Activated T-helper 1 cell treated with Interleukin-2 at 50 U/mL for 16 hours (primary cell): ENCODE measurements at places on chromosomes 11 and 22.

- DNase-seq: no peak
These were observed 158.6 kb upstream of the CARD18 start for GRCh38 chr11:105298174-105298573.

GRCh38 chr22:37024339-37025157 lies 5.0 kb downstream of the MPST start:
- DNase-seq: no peak

DNA sequence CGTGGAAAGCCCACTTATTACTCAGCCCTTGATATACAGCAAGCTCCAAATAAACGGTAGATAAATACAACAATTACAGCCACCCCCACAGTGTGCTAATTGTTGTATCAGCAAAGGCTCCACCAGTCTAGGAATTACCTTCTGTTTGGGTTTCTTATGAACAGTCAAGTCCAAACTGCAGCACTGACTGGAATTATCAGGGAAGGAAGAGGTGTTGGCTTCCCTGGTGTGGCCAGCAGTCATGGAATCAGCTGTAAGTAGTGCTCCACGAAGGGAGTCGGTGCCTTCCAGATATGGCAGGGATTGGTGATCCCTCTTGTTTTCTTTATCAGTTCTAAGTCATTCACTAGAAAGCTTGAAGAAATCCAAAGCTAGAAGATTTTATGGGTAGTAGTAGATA lies 209.1 kb downstream of the SNX19 start:
- DNase-seq: no peak

DNA sequence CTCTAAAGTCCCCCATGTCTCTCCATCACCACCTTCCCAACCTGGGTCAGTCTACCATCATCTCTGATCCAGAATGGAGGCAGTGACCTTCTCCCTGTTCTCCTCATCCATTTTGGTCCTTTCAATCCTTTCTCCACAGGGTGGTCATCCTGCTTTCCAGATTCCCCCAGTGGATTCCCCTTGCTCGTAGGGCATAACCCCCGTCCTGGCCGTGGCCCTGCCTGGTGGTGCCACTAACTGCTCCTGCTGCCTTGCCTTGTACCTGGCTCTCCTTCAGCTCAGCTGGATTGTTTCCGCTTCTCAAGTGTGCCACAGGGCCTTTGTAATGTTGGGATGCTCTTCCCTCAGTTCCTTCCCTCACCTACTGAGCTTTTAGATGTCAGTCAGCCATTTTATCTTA lies 81.6 kb downstream of the MYO7A start:
- DNase-seq: no peak

DNA sequence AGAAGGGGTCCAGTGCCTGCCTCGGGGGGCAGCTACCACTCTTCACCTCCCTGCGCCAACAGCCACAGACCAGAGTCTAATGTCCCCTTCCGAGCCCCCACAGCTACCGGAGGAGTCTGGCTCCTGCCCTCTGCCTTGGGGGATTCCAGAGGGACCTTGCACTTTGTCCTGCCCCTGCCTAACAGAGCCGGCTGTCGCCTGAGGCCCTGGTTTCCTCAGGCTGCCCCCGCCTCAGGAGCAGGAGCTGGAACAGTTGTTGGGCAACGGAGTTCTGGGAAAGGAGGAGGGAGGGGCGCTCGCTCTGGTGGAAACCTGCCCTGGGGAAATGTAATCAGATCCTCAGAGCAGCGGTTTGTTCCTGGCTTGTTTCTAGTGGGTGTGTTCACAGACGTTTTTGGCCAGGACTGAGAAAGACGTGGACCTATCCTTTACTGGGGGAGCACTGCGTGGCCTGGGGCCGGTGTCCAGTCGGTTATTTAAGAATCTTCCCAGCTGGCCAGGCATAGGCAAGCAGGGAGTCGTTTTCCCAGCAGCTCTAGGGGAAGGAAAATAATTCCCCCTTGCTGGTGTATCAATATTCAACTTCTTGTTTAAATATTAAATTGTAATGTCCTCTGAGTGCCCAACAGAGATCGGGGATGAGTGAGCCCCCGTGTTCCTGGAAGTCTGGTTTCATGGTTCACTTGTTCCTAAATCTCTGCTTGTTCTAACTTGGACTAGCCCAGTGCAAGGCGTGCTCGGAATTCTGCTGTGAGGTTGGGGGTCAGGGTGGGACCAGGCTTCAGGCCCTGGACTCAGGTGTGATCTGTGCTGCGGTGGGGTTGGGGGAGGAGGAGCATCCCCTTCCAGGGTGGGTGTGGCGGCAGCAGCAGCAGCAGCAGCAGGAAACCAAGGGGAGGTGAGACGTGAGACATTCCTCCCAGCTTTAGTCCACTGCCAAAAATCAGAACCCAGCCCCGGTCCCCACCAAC lies 32.1 kb downstream of the A4GALT start:
- DNase-seq: no peak

GRCh38 chr22:49966041-49966773 lies 5.6 kb downstream of the PIM3 start:
- no peak for DNase-seq
